ENCODE measurements at places on chromosomes 4 and X. TPM values are rescaled to one million over a fixed set of nuclear protein-coding genes. Genes with fewer than 3 reads are reported as not detected.

DNA sequence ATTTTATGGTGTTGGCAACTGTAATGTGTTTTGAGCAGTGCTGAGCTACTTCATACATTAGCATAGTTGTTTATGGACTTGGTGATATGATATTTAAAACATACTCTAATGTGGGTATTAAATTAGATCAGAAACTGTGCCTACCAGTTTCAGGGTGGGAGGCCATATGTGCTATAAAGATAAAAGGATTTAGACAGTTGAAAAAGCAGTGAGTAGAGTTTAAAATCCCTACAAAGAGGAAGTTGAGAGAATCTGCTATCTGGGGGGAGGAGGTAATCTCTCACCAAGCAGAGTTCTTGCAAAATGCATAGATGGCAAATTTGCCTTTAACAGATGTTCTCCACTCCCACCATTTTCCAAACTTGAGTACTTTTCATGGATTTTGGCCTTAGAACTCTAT is 154.5 kb downstream of the SPOCK3 start:
- DNase-seq: no peak

DNA sequence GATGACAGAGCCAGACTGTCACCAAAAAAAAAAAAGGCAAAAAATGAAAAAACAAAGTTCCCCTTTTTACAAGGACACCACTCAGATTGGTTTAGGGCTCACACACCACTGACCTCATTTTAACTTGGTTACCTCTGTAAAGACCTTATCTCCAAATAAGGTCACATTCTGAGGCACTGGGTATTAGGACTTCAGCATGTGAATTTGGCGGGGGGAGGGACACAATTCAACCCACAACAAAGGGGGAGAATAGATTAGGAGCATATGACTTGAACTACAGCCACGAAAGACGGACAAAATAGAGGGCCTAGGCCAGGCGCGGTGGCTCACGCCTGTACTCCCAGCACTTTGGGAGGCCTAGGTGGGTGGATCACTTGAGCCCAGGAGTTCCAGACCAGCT is 31.0 kb upstream of the ARAF start:
- no peak for DNase-seq

GRCh38 chrX:40465735-40466551 is 114.8 kb upstream of the ATP6AP2 start:
- no peak for DNase-seq

GRCh38 chr4:96326846-96327245 is 487.0 kb downstream of the PDHA2 start:
- no peak for DNase-seq

- DNase-seq: no peak
Observed at GRCh38 chr4:147481577-147482109, 746 bp downstream of the EDNRA start.

The TMPRSS11A gene
- not detected for total RNA-seq

DNA sequence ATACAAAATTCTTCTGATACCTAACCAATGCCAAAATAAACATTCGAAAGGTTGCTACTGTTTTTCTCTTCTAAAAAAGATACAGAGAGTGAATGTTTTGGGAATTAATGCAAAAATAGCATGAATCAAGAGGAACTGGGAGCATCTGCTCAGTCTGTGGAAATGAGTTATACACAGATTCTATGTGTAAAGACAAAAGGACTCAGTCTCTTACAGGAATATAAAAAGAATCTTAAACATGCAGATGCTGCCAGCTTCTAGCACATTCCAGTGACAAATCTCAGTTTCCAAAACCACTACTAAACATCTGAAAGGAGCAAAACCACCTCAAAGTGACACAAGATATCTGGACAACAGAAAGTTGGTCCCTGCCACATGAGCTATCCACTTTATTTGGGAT is 55.0 kb downstream of the PAPSS1 start:
- no peak for DNase-seq

DNA sequence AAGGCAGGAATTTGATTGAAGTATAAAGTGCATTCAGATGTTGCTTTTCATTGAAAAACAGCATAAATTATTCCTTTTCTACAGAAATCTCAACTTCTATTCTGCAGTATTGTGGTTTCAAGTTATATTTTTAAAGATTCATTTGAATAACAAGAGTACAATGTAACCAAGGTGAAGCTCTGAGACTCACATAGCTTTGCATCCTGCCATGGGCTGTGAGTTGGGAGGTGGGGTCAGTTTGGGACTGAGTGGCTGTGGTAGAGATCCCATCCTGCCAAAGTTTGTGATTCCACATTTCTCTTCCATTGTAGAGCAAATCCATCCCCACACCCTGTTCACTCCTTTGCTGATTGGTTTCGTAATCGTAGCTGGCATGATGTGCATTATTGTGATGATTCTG is 69.2 kb downstream of the KIT start:
- DNase-seq: no peak

GRCh38 chrX:50626432-50626831 is 155.8 kb upstream of the DGKK start:
- no peak for DNase-seq

DNA sequence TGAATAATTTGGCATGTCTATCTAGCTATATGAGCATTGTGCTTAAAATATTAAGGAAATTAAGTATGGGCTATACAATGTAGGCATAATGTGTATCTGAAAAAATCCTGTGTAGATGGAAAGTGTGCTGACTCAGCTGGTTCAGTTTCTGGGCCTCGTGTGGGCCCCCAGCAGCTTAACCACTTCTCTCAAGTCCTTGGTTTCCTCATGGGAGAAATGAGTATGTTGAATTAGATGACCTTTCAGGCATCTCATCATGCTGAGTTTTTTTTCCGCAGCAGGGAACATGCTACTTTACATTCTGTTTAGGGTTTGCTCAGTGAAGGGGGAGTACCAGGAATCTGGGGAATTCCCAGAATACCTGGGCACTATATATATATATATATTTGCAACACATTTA is 30.5 kb downstream of the RHOH start:
- no peak for DNase-seq

GRCh38 chrX:119753639-119754257 is 4.6 kb upstream of the SOWAHD start:
- DNase-seq: no peak

- DNase-seq: no peak
Observed at GRCh38 chrX:9456250-9457074, 8.4 kb upstream of the TBL1X start.

The CFI gene
- 115 TPM for total RNA-seq

GRCh38 chr4:97150966-97151365 is 992.3 kb downstream of the STPG2 start:
- no peak for DNase-seq

The NPY2R gene
- total RNA-seq: not detected

DNA sequence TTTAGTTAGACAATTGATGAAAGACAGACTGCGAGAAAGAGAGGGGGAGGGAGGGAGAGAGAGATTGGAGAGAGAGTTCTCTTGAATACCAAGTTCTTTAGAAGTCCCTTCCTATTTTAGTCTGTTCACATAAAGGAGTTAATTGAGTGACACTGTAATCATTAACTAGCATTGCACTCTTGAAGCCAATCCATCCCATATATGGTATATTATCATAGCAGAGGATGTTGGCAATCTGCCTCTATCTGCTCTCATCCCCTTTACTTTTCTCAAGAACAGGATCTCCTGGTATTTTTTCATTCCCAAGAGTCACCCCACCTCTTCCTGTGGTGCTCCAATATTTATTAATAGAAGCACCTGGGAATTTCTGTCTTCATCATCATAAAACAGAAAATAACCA is 959.6 kb upstream of the NDST4 start:
- no peak for DNase-seq

DNA sequence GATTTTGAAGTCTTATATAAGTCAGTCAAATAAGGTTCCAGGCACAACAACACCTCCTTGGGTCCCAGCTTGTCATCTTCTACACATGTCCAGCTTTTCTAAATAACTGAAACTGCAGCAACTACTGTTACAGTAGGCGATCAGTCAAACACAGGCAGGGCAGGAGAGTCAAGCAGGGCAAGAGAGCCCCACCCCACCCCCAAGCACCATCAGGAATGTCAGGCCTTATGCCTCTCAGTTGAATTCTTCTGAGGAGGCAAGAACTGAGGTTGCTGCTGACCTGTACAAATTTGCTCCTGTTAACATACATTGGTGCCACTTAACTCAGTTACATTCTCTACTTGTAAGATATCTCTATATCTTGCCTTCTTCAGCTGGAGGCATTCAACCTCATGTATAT is 608.8 kb upstream of the PCDH10 start:
- DNase-seq: no peak

The ARR3 gene
- not detected for total RNA-seq

The TMEM31 gene
- not detected for total RNA-seq

- no peak for DNase-seq
Observed at GRCh38 chrX:85998954-85999353, 48.4 kb downstream of the CHM start.

- no peak for DNase-seq
Observed at GRCh38 chr4:112531146-112531545, 15.2 kb upstream of the NEUROG2 start.

The SPP1 gene
- 37.6 TPM for total RNA-seq

- no peak for DNase-seq
Observed at GRCh38 chr4:168887809-168888208, 122.2 kb downstream of the CBR4 start.

The TEX13D gene
- total RNA-seq: not detected

GRCh38 chr4:168515222-168516011 is 18.6 kb downstream of the PALLD start:
- DNase-seq: no peak
